Stimulated activated CD4-positive, alpha-beta T cell treated with anti-CD3 and anti-CD28 coated beads, Interleukin-1b, Interleukin-23, amount 100 ng/mL, for 24 hours (primary cell): ENCODE measurements at places on chromosomes 12 and 14.

GRCh38 chr14:95199298-95199983 is 42.1 kb upstream of the DICER1 start:
- DNase-seq: no peak

DNA sequence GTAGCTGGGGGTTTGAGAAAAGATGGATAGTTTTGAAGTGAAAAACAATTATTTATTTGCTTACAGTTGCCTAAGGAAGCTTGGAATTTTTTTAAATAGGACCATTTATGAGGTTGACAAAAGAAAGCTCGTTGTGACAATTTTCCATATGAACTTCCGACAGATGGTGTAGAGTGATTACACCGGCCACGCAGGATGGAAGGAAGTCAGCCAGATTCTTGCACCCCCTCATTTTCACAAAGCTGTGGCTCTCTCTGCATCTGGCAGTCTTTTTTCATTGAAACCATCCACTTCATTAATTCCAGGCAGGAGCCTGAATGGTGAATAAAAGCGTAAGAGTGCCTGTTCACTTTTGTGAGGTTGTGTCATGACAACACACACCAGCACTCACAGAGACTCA is 1284.1 kb downstream of the AACS start:
- no peak for DNase-seq

DNA sequence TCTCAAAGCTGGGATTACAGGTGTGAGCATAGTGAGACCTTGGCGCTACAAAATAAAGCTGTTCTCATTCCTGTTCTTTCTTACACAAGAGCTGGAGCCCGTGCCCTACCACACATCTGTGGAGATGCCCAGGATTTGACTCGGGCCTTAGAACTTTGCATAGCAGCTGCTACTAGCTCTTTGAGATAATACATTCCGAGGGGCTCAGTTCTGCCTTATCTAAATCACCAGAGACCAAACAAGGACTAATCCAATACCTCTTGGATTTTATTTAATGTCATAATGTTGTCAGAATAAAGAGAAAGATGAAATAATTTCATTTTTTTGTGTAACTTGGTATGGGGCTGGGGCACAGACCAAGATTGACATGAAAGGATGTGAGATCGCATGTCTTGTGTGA is 7.6 kb downstream of the PNP start:
- DNase-seq: no peak

GRCh38 chr12:74043343-74043742 is 494.3 kb upstream of the ATXN7L3B start:
- DNase-seq: no peak

- no peak for DNase-seq
Measured at GRCh38 chr12:131203666-131204415, 250.1 kb downstream of the ADGRD1 start.

DNA sequence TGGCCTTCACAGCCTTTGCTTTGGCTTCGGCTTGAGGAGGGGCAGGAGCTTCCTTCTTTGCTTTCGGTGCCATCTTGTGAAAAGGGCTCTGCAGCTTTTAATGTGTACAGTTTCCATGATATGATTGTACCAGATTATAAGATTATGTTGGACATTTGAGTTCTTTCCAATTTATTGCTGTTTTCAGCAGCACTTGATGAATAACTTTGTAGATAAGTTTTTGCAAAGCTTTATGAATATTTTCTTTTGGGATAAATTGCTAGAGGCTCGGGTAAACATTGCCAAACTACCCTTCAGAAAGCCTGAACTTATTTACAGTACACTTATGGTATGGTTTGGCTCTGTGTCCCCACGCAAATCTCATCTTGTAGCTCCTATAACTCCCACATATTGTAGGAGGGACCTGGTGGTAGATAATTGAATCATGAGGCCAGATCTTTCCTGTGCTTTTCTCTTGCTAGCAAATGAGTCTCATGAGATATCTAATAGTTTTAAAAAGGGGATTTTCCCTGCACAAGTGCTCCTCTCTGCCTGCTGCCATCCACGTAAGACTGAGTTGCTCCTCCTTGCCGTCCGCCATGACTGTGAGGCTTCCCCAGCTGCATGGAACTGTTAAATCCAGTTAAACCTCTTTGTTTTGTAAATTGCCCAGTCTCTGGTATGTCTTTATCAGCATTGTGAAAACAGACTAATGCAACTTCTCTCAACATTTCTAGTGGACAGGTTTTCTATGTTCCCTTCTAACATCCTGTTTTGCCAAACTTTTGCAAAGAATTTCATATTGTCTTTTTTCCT is 70.4 kb downstream of the RCOR1 start:
- DNase-seq: no peak

- DNase-seq: no peak
Measured at GRCh38 chr14:36626151-36626550, 35.5 kb upstream of the PAX9 start.

DNA sequence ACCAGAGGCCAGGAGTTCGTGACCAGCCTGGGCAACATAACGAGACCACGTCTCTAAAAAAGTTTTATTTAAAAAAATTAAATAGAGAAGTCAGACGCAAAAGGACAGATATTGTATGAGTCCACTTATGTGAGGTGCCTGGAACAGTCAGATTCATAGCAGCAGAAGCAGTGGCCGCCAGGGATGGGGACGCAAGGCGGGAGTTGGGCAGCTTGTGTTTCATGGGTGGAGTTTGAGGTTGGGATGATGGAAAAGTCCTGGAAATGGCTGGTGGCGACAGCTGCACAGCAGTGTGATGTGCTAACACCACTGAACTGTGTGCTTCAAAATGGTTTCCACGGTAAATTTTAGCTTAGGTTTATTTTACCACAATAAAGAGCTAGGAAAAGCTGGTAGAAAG is 57.6 kb upstream of the DDX11 start:
- DNase-seq: no peak

DNA sequence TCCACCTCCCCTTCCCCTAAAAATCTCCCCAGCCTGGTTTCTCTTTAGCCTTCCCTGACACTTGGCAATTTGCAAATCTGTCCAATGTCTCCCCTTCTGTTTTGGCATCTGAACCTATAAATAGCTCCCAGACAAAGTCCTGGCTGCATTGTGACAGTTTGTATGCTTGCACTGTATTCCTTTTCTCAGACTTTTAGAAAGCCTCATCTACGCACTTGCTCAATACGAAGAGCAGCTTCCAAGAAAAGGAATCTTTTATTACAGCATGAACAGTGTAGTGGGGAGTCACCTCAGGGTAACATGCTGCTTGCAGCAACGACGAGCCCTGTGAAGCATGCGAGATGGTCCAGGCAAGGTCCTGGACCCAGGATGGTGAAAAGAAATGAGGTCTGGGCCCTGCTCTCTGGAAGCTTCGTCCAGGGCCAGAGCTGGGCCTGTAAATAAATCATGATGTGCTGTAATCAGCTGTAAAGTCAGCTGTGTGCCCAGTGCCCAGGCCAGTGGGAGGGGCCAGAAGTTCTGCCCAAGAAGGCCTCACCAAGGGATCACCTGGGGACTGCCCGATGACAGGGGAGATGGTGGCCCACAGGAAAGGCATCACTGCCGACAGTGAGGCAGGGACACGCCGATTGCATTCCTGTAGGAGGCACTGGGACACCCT is 88.3 kb downstream of the RIN3 start:
- no peak for DNase-seq

- no peak for DNase-seq
Measured at GRCh38 chr12:94429191-94429590, 30.5 kb downstream of the CEP83 start.

- no peak for DNase-seq
Measured at GRCh38 chr14:85519661-85520305, 10.2 kb upstream of the FLRT2 start.

- DNase-seq: no peak
Measured at GRCh38 chr14:84857571-84857970, 672.4 kb upstream of the FLRT2 start.

GRCh38 chr12:49020441-49020840 is 1.9 kb upstream of the PRKAG1 start:
- DNase-seq: no peak

- no peak for DNase-seq
Measured at GRCh38 chr14:71242237-71242748, 335.0 kb downstream of the PCNX1 start.

GRCh38 chr14:90461425-90461824 is 64.6 kb downstream of the CALM1 start:
- DNase-seq: no peak

- no peak for DNase-seq
Measured at GRCh38 chr14:69773571-69774276, 6.8 kb downstream of the SRSF5 start.

GRCh38 chr14:92624764-92625163 is 111.2 kb downstream of the RIN3 start:
- DNase-seq: no peak

DNA sequence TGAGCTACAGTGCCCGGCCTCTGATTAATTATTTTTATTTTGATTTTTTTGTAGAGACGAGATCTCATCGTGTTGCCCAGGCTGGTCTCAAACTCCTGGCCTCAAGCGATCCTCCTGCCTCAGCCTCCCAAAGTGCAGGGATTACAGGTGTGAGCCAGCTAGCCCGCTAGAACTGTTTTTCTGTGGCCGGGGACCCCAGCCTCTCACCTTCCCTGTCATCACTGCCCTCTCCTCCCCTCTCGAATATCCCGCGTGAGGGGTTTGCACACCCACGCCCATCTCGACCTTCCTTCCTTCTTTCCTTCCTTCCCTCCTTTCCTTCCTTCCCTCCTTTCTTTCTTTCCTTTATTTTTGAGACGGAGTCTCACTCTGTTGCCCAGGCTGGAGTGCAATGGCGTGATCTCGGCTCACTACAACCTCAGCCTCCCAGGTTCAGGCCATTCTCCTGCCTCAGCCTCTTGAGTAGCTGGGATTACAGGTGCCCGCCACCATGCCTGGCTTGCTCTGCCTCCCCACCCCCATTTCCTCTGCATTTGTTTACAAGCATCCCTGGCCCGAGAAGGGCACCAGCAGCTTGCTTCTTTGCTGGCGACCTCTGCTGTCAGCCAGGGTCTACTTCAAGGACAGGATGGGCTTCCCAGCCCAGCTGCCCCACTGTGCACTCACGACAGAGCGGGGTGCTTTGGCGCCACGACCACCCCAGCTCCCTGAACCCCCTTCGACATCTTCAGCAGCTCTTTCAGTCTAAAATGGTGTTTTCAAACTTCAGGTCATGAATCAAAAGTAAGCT is 4.3 kb upstream of the TRAF3 start:
- DNase-seq: no peak

GRCh38 chr12:110247340-110248095 is 33.5 kb upstream of the ATP2A2 start:
- no peak for DNase-seq

GRCh38 chr14:75283833-75284563 is 5.4 kb downstream of the FOS start:
- DNase-seq: no peak

- no peak for DNase-seq
Measured at GRCh38 chr14:105418269-105419194, 1.1 kb upstream of the MTA1 start.

GRCh38 chr14:80958226-80958625 is 2.8 kb downstream of the TSHR start:
- DNase-seq: no peak

DNA sequence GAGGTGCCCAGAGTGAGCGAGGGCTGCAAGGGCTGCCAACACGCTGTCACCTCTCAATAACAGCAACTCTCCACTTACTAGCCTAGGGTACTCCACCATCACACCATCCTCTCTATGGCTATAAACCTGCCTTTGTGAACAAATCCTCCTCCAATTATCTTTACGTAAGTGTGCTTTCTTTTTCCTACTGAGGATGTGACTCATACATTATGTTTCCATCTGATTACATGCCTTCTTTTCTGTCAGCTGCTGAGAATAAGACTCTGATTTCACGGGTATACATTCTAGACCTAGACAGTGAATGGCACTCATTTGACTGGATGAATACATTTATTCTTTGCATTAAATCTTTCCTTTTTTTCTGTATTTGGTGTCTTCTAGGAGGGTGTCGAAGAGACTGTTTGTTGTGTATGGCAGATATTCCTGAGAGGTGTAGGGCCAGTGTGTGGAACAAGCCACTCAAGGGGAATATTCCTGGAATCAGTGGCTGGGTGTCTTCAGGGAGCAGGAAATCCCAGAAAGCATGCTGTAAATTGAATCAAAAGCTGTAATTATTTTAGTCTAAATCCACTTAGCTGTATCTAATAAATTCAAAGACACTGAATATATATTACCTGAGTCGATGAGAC is 327.3 kb upstream of the TMTC1 start:
- DNase-seq: no peak

GRCh38 chr12:5921027-5921909 is 23.8 kb downstream of the ANO2 start:
- DNase-seq: no peak

GRCh38 chr12:109432431-109432830 is 44.7 kb downstream of the KCTD10 start:
- DNase-seq: no peak

GRCh38 chr12:30111719-30112118 is 328.0 kb upstream of the TMTC1 start:
- DNase-seq: no peak

GRCh38 chr14:56543436-56543835 is 36.2 kb upstream of the TMEM260 start:
- DNase-seq: no peak

GRCh38 chr14:98227727-98228111 is 1044.3 kb downstream of the BCL11B start:
- no peak for DNase-seq

DNA sequence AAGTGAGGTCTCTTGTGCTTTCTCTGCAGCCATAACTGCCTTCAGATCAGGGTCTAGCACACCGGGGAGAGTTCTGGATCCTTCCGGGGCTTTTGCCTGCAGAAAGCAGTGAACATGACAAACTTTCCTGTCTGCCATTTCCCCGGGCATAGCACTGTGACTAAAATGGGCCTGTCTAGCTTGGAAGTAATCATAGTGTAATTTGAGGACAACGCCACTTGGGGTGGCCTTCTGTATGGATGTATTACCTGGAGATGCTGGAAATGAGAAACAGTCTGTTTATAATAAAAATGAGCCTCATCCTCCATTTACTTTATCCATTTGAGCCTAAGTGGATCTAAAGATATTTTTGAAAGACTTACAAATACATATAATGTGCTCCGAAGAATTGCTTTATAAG is 453.7 kb downstream of the VRK1 start:
- DNase-seq: no peak

- no peak for DNase-seq
Measured at GRCh38 chr12:92276276-92276675, 130.6 kb upstream of the BTG1 start.

- DNase-seq: no peak
Measured at GRCh38 chr12:90965204-90965603, 10.2 kb upstream of the CCER1 start.

- no peak for DNase-seq
Measured at GRCh38 chr14:101228949-101229541, 325.5 kb upstream of the RTL1 start.

DNA sequence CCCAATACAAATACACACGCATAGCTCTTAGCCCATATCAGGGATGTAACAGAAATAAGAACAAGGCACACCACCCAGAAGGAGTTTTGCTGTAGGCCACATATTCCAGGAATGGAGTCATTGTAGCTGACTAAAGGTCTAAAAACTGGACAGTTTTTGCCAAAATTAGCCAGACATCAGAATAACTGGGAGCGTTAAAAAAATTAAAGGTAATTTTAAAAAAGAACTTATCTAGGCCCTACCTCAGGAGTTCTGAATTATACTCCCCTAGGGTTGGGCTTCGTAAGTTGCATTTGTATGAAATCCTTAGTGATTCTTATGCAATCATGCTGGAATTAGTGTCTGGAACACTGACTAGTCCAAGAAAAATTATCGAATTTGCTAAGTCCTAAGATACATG is 987.7 kb downstream of the GALC start:
- no peak for DNase-seq
